ENCODE measurements at places on chromosomes 4 and X.

DNA sequence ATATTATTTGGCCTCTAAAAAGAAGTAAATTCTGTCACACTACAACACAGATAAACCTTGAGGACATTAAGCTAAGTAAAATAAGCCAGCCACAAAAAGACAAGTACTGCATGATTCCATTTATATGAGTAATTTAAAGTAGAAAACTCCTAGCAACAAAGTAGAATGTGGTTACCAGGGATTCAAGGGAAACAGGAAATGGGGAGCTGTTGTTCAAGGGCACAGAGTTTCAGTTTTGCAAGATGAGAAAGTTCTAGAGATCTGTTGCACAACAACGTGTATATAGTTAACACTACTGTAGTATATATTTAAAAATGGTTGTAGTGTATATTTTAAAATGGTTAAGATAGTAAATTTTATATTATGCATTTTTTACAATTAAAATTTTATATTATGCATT lies 25.4 kb downstream of the SEC31A start:
- DNase-seq = no peak

DNA sequence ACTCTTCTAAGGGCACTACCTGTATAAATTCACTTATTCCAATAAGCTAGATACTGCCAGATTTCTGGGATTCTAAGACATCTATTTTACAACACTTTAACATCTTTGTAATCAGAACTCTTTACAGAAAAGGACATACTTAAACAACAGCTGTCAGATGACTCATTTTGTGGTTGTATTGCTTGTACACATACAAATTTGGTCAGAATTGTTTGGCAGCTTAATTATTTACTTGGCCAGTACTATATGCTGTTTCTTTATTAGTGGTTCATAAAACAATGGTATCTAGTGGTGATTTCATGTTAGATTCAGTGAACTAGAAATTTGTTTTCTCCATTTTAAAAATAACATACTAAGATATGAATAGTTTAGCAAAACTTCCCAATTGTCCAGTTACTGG lies 27.2 kb downstream of the PALLD start:
- DNase-seq = no peak

- DNase-seq = no peak
These were observed 61.3 kb downstream of the CLDN34 start for GRCh38 chrX:10028283-10029104.

GRCh38 chr4:8585186-8585585 lies 5.0 kb downstream of the GPR78 start:
- no peak for DNase-seq

GRCh38 chr4:144399927-144400326 lies 246.0 kb upstream of the HHIP start:
- DNase-seq = no peak

DNA sequence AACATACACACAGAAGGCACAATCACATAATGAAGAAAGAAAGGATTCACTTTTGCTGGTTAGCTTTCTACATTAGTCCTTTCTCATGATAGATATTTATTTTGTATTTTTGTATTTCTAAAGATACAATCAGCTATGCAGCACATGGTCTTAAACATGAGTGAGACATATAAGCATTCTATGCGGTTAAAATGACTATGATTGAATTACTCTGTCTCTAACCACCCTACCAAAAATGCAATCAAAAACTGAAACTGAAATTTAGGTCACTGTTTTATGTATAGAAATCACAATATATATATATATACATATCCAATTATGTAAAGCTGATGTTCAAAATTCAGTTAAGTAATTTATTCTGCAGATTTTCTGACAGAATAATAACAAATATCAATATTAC lies 21.9 kb downstream of the CXXC4 start:
- DNase-seq = no peak

DNA sequence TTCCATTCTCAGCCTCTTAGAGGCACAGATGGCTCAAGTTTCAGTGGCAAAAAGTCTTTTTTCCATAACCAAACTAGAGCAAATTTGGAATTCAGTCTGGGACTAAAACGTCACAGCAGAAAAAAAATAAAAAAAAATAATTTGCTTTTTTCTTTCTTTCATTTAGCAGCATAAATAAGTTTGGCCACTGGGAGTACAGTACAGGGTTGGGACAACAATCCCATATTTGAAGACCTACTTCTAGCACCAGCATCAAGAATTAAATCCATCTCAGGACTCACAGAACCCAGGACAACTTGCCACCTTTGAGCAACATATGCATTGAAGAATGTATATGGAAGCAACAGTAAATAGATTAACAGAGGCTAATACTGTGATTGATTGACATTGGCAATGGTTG lies 214.0 kb downstream of the FBXW7 start:
- DNase-seq = no peak

DNA sequence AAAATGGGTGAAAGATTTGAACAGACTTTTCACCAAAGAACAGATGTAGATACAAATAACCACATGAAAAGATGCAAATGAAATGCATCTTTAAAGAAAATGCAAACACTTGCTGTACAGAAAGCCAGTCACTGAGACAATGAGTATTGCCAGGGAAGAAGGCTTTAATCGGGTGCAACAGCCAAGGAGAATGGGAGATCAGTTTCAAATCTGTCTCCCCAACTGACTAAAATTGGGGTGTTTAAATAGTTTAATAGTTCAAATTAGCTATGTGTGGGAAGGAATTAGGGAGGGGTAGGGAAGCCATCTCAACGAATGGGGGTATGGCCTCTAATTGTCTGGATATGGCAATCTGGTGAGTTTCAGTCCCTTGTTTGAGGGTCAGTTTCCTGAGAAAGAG lies 295.4 kb downstream of the PTTG2 start:
- no peak for DNase-seq

DNA sequence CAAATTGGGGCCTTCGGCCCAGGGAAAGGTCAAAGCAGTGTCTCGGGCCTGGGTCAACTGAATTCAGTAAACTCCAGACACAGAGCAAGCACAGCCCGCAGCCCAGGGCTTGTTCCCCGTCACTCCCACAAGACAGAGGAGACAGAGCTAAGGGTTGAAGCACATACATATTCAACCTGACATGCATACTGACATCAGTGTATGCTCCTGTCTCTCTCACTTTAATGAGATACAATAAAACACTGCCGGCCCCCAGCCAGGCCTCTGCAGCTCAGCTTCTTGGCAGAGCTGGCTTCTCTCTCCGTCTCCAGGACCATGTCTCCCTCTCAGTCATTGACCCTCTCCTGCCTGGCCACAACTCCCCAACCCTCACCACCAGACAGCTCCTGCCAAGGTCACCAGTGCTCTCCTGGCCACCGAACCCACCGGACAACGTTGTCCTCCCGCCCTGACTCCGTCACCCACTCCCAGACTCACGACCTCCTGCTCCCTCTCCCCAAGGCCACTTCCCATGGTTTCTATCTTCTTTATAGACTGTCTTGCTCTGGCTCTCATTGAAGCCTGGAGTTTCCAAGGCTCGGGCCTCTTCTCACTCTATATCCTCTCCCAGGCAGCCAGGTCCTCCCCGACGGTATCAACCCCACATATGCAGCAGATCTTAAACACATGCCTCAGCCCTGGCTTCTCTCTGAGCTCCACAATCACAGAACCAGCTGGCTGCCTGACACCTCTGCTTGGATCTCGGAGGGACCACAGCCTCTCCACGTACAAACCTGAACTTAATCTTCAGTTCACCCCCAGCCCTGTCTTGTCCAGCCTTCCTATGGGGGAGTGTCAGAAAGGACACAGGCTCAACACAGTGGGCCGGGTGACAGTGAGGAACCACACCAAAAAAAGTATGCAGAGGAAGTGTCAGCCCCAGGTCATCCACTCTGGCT lies 67.7 kb upstream of the C4orf50 start:
- DNase-seq = no peak

- DNase-seq = no peak
These were observed 53.2 kb downstream of the MAGED4B start for GRCh38 chrX:52015794-52016193.

- no peak for DNase-seq
These were observed 281.4 kb upstream of the EDA2R start for GRCh38 chrX:66920296-66920695.

DNA sequence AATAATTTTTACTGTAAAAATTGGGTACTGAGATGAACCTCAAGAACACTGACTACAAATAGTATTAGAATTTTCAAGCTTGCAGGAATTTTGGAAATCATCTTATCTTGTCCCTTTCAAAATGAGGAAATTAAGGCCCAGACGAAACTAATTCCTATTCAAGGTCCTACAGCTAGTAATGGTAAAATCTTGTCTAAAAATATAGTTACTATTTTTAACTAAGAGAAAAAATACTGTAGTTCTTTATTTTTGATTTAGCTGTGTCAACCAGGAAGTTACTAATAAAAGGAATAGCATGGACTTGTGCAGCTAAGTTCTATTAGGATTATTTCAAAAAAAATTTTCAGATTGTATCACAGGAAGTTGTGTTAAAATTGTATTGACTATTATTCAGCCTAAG lies 12.7 kb downstream of the PRIMPOL start:
- DNase-seq = no peak

- no peak for DNase-seq
These were observed 272.6 kb upstream of the HAND2 start for GRCh38 chr4:173802662-173803022.

GRCh38 chrX:53312946-53313727 lies 31.8 kb upstream of the IQSEC2 start:
- DNase-seq = peak; percentile 76

- DNase-seq = no peak
These were observed 130.5 kb downstream of the PTTG2 start for GRCh38 chr4:38090455-38091246.

All from CD4-positive, alpha-beta T cell treated with Interleukin-6 for 4 hours (primary cell).